Glutamatergic neuron (in vitro differentiated cells): ENCODE measurements at places on chromosomes 6 and 20.

DNA sequence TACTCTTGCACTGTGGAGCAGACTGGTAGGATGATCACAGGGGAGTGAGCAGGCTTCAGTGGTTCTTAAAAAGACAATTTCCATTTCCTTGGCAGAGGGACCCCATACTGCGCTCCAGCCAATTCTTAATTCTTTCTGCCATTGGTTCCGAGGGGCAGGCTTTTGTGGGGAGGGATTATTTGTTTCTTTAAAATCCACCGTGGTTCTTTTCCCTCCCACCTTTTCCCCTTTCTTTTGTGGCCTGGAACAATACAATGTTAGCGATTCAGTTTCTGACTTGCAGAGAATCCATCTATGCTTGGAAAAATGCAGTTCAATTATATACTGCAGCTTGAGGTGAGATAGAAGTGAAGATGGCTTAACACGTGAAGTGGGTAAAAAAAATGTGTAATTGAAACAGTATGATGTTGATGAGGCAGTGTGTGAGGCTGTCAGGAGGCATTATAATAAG lies 379.0 kb upstream of the FLRT3 start:
- DNase-seq = no peak

DNA sequence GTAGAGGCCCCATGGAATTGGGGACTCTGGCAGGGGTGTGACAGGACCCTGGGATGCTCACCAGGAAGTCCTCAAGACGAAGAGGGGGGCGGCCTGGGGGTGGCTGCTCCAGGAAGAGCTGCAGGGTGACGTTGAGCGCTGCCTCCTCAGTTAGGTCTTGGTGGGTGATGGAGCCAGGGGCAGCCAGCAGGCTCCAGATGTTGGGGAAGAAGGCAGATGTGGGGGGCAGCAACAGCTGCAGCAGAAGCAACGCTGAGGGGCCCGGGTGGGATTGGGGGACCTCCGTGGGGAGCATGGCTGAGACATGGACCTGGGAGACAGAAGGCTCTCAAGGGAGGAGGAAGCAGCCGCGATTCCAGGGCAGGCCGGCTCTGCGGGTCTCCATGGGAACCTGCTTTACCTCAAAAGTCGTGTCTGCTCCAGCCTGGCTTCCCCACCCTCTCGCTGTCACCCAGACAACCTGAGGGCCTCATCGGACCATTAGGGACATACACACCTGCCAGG lies 591 bp downstream of the VWA7 start:
- DNase-seq = no peak

- no peak for DNase-seq
Observed at GRCh38 chr6:166228839-166229528, 61.3 kb upstream of the TBXT start.

- no peak for DNase-seq
Observed at GRCh38 chr6:15929685-15930084, 199.2 kb upstream of the MYLIP start.

GRCh38 chr20:14918976-14919375 lies 581.6 kb upstream of the FLRT3 start:
- DNase-seq = no peak

- DNase-seq = no peak
Observed at GRCh38 chr20:10670501-10671220, 3.1 kb downstream of the JAG1 start.

DNA sequence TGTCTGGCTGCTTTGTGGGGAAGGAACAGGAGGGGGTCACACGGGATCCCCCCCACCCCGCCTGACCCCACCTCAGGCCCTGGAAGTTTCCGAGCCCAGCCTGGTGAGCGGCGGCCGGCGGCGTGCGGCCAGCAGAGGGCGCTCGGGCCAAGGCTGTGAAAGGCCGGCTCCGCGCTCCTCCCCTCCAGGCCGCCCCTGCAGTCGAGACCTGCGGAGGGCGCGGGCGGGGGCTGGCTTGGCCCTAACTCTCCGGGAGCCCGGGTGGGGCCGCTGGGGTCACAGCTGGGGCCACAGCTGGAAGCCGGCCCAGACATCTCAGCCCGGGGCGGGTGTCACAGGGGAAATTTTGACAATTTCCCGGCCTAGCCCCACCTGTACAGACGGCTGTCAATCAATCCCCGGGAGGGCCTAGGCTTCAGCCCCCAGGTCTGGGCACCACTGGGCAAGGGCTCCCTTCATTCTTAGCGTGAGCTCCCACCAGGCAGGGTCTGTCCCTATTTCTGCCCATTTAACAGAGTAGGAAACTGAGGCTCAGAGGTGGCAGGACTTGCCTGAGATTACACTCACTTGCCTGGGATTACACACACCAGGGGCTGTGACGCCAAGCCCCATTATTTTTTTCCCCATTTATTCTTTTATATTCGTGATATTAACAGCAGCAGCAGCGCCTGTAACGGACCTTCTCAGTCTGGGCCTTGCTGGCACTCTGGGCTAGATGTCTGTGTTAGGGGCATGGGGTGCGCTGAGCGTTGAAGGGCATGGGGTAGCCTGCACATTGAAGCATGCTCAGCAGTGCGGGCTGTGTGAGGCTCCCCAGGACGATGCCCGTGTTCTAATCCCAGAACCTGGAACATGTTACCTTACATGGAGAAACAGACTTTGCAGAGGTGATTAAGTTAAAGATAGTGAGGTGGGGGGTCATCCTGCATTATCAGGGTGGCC lies 23.0 kb downstream of the ZBP1 start:
- peak; percentile 84 for DNase-seq

GRCh38 chr6:157207521-157208076 lies 115.7 kb downstream of the TMEM242 start:
- DNase-seq = no peak

DNA sequence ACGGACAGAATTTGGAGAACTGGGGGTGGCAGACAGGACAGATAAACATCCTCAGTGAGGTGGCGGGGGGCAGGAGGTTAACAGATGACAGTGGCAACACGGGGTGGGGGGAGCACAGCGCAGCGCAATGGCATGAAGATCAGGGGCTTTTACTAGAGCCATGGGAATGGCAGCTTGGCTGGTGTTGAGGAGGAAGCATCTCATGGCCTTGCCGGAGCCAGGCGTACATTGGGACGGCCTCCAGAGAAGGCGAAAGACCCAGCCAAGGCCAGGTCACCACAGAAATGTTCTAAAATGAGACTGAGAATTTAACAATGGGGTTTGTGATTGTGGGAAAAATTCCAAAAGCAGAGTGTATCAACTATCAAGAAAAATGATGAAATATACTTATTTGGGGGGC lies 173.0 kb downstream of the PRKN start:
- no peak for DNase-seq

- no peak for DNase-seq
Observed at GRCh38 chr6:30940361-30940986, at the start of gene MUCL3. Gene MUCL3 (plus strand): TSS chr6:30940973. CDS start chr6:30941000, 27 bp downstream.

DNA sequence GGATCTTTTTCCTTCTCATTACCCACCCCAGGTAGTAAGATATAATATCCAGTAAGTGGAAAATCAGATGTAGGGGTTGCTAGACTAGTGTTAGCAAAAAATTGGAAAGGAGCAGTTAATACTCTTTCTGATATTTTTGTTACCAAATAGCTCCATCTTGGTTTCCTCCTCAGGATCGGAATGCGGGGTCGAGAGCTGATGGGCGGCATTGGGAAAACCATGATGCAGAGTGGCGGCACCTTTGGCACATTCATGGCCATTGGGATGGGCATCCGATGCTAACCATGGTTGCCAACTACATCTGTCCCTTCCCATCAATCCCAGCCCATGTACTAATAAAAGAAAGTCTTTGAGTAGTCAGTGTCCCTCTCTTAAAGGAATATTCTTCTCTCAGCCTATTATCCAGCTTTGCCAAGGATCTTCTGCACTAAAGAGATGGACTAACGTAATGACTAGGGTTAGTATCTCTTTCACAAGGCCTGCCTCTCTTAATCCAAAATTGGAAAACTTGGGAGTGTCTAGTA lies 1.5 kb downstream of the ROMO1 start:
- no peak for DNase-seq

GRCh38 chr20:60233018-60233630 lies 274.9 kb downstream of the CDH26 start:
- DNase-seq = no peak

- no peak for DNase-seq
Observed at GRCh38 chr6:81750200-81750599, 2.3 kb downstream of the TENT5A start.

GRCh38 chr6:28861339-28861738 lies 62.4 kb downstream of the TRIM27 start:
- no peak for DNase-seq

DNA sequence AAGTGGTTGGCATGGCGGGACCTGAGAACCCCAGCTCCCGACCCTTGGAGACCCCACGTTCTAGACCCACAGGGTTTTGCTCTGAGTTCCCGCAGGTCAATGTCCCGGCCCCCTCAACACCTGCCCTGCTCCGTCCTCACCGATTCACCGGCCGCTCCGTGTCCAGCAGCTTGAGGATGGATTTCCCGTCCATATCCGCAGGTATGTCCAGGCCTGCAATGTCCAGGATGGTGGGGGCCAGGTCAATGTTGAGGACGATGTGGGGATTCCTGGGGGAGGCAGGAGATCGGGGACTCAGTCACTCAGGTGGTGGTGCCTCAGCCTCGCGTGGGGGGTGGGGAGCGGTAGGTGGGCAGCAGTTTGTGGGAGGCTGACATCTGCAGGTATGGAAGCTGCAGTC lies 106.7 kb downstream of the SULF2 start:
- no peak for DNase-seq

DNA sequence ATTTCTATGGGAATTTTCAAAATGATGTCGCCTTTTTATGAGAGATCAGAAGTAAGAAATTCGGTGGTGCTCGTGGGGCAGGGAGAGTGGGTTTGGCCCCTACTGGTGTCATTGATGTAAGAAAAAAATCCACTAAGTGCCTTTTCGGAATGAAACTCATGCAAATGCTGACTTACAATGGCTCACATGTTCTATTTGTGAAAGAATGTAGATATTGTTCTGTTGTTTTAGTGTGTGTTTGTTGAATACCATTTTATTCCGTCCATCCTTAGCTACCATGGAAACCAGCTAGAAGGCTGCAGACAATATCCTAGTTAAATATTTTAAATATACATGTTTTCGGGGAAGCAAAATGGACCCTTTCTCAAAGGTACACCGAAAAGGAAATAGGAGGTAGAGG lies 304.9 kb downstream of the TAF4 start:
- DNase-seq = no peak

GRCh38 chr6:131065112-131065823 lies 2.2 kb upstream of the EPB41L2 start:
- no peak for DNase-seq

DNA sequence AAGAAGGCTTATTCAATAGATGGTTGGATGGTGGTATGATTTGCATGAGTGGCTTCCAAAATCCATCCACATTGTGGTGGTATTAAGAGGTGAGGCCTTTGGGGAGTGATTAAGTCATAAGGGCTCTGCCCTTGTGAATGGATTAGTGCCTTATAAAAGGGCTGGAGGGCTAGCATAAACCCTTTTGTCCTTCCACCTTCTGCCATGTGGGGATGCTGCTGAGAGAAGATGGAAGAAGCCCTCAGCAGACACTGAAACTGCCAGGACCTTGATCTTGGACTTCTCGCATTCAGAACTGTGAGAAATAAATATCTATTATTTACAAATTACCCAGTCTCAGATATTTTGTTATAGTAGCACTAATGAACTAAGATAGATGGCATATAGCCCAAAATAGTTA lies 27.8 kb upstream of the SRPK1 start:
- DNase-seq = peak; percentile 29

DNA sequence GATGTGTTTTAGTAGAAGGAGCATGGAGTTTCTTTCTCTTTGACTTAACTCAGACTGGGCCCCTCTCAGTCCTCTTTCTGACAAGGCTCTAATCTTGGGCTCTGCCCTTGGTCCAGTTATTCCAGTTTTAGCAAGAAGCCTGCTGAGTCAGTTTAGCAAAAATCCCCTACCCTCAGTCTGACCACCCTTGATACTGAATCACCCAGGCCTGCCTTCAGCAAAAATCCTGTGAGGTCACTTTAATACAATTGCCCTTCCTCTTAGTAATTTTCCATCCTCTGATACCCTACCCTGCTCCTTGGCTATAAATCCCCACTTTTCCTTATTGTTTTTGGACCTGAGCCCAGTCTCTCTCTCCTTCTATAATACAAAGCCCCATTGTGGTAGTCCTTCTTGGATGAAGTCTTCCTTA lies 326.7 kb upstream of the NOX3 start:
- no peak for DNase-seq

GRCh38 chr6:29559524-29560287 lies at the start of gene UBD:
Gene UBD (minus strand): TSS chr6:29559732. CDS start chr6:29559701, 31 bp downstream.
- no peak for DNase-seq

DNA sequence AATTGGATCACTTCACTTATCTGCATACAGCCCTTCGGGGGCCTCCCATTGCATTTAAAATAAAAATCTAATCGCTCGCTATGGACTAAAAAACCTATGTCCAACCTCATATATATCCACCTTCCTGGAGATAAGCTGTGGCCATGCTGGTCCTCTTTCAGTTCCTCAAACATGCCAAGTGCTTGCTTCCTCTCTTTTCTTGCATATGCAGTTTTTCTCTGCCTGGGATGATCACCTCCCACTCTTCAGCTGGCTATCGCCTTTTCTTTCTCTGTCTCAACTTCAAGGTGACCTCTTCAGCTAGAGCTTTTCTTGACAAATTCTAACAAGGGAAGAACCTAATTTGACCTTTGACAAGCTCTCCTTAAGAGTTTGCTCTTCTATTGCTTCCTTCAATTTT lies 5.6 kb upstream of the TFB1M start:
- no peak for DNase-seq

DNA sequence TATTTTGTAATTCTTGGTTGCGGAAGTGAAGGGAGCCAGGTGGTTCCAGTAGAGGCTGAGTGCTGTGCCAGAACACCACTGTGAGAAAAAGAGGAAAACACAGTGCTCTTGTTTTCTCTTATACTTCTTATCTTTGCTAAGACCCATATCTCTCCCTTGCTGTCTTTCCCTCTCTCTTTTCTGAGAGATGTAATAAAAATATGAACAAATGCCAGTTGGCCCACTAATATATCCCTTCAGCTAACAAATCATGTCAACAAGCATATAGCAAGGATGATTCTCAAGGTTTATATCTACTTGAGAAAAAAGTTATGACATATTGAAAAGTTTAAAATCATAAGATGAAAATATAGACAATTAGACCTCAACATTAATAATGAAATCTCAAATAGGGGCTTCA lies 758.3 kb downstream of the HDGFL1 start:
- DNase-seq = no peak

- no peak for DNase-seq
Observed at GRCh38 chr20:32070282-32070681, 18.2 kb downstream of the HCK start.

- DNase-seq = no peak
Observed at GRCh38 chr20:20276811-20277530, 90.9 kb upstream of the INSM1 start.

GRCh38 chr6:124446961-124447360 lies 515.3 kb upstream of the RNF217 start:
- no peak for DNase-seq

GRCh38 chr20:44614525-44614924 lies 32.1 kb downstream of the PKIG start:
- no peak for DNase-seq

- DNase-seq = no peak
Observed at GRCh38 chr20:5353624-5354496, 37.1 kb upstream of the PROKR2 start.
